ENCODE measurements at places on chromosomes 1 and 21. TPM values are rescaled to one million over a fixed set of nuclear protein-coding genes. Genes with fewer than 3 reads are reported as not detected.
A peak's percentile ranks its signal among the peaks of the same experiment; 100 is the strongest.

- no peak for DNase-seq
Observed at GRCh38 chr1:183236158-183236725, 50.2 kb downstream of the LAMC2 start.

- peak; percentile 39 for DNase-seq
Observed at GRCh38 chr1:18161690-18162089, 54.1 kb downstream of the IGSF21 start.

GRCh38 chr1:117702654-117703053, 96.8 kb downstream of the TENT5C start:
- DNase-seq, result no peak

- DNase-seq, result no peak
Observed at GRCh38 chr1:206066479-206067171, 13.7 kb downstream of the RHEX start.

DNA sequence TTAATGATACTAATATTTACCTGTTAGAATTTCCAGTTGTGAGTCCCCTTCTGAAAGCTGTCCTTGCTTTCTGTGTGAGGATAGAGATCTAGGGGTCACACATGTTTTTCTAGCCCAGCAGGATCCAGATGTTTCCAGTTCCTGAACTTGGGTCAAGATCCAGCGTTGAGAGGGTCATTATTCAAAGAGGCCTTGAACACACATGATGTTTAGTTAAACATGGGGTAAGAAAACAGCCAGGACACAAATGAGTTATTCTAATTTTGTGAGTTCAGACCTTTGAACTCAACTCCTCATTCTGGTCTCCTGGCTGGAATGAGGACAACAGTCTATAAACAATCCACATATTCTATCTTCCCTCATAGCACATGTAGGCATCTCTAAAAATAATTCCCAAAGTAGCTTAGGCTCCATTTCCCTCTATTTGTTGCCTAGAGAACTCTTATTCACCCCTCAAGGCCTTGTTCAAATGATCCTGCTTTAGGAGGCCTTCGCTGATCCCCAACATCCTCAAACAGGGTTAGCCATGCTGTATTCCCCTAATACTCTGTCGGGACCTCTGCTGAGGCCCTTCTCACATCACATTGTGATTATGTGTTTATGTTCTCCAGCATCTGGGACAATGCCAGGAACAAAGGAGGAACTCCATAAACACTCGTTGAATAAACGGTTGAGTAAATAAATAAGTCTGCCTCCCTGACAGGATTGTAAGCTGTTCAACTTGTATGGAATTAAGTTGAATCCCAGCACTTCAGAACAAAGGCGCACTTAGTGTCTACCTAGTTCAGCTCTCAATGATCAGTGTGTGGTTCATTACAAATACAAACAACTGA, 15.0 kb upstream of the KCNN3 start:
- DNase-seq, result no peak

- no peak for DNase-seq
Observed at GRCh38 chr1:36322041-36322785, 1.2 kb downstream of the EVA1B start.

GRCh38 chr21:16509476-16509875, 779.7 kb downstream of the USP25 start:
- DNase-seq, result no peak

GRCh38 chr1:17423781-17424245, 15.7 kb downstream of the RCC2 start:
- DNase-seq, result peak; percentile 88

- DNase-seq, result no peak
Observed at GRCh38 chr1:178023181-178023618, 53.3 kb upstream of the SEC16B start.

DNA sequence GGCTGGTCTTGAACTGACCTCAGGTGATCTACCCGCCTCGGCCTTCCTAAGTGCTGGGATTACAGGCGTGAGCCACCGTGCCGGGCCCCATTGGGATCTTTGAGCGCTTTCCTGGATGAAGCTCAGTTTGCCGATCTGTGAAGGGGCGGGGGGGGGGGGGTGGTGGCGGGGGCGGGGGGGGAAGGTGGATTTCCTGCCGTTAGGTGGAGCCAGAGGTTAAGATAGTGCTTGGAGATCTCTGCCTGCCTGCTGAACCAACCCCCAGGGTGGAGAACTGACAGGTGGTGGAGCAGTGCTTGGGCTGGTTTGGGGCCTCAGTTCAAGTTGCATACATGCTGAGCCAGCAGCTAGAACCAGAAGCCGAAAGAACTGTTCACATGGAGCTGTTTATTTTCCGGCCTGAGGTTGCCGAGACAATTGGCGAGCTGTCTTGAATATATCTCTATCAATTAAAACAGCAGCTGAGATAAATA, 1.7 kb downstream of the TMCC2 start:
- DNase-seq, result peak; percentile 72

DNA sequence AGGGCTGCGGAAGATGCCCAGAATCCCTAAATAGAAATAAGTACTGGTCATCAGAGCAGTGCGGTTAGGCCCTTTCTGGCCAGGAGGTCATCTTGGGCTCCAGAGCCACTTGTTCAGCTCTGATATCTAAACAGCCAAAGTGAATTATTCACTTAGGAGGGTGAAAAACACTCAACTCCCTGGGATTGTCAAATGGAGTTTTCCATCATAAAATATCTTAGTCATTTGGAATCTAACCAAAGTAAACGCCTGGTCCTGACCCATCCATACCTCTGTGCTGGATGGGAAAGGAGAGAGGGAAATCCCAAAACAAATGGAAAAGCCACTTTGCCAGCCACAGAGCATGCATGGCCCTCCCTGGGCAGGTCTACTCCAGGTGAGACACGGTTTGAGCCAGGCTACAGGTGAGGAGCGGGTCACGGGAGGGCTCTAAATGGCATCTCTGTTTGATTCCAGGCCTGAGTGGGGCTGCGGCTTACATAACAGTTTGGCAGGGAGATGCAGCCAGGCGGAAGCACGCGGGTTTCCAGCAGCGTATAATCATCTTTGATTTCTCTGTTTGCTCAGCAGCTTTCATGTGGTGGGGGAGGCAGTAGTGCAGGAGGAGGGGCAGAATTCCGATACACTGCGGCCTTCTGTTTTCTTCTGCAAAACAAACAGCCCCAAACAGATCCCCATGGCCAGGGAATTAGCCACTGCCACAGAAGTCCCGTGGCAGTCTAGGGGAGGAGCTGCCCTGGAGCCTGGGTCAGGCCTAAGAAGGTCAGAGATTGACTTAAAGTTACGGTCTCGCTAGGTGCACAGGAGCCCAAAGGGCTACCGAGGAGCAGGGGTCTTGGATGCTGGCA, 59.1 kb upstream of the ZNF648 start:
- DNase-seq, result no peak

GRCh38 chr21:38244407-38244787, 12.4 kb upstream of the KCNJ15 start:
- DNase-seq, result no peak

DNA sequence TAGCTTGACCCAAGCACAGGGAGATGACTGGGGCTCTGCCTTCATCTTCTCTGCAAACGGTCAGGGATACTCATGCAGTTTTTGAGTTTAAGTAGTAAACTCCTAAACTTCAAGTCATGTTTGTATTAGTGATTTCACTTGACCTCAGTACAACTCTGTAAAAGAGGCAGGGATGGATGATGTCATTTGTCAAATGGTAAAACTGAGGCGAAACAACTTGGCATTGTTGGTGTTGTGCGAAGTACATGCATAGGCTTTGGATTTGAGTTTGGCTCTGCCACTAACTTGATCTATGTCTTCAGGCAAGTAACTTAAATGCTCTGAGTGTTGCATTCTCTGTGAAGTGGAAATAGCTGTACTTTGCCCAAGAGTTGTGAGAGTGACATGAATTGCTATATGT, 42.7 kb downstream of the WNT4 start:
- no peak for DNase-seq

GRCh38 chr1:61424382-61424781, 300.6 kb downstream of the TM2D1 start:
- DNase-seq, result peak; percentile 59

- DNase-seq, result no peak
Observed at GRCh38 chr1:97084546-97084945, 363.0 kb downstream of the PTBP2 start.

GRCh38 chr1:64705591-64705990, 39.3 kb upstream of the RAVER2 start:
- DNase-seq, result no peak

SLC30A2 gene
- 1.2 TPM for total RNA-seq

CDC42 gene
- 412 TPM for total RNA-seq

FCRL1 gene
- total RNA-seq, result 0.72 TPM

GJA9 gene
- total RNA-seq, result 1.7 TPM

Measured in umbilical cord (tissue), 2 donors.